ENCODE measurements at places on chromosomes 5 and 9.
A peak's percentile ranks its signal among the peaks of the same experiment; 100 is the strongest.

GRCh38 chr9:130128251-130128650 lies 44.0 kb upstream of the NCS1 start:
- DNase-seq: peak; percentile 79

DNA sequence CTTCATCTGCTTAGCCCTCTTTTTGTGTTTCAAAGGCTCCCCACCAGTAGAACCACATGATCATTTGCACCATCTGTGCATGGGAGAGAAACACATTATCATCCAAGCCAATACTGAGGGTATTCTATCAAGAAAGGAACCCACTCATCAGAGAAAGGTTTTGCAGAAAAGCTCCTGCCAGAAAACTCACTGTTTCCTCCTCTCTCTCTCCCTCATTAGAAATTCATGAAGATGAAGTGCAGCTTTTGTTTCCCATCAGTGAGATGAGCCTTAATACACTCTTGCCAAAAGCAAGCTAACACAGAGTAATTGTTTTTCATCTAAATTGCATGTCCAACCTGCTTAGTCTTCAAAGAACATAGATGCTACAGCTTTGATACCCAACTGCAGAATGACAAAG lies 142.4 kb upstream of the GRAMD2B start:
- no peak for DNase-seq

- DNase-seq: no peak
Measured at GRCh38 chr5:10201223-10201868, 48.3 kb downstream of the ATPSCKMT start.

DNA sequence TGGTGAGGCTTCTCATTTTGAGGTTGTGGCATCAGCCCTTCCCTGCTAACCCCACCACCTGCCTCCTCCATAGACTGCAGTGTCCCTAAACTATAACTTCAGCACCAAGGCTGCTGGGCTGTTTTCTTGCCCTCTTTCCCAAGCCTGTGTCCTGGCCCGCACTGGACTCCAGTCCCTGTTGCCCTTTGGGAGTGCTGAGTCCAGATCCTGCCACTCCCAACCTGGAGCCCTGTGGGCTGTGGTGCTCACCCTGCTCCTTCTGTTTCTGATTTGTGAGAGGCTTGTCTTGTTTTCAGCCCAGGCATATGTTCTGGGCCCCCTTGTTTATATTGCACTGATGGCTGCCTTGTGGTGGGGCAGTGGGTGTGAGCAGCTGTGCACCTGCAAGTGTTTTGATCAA lies 39.7 kb upstream of the RNU6ATAC start:
- DNase-seq: no peak

DNA sequence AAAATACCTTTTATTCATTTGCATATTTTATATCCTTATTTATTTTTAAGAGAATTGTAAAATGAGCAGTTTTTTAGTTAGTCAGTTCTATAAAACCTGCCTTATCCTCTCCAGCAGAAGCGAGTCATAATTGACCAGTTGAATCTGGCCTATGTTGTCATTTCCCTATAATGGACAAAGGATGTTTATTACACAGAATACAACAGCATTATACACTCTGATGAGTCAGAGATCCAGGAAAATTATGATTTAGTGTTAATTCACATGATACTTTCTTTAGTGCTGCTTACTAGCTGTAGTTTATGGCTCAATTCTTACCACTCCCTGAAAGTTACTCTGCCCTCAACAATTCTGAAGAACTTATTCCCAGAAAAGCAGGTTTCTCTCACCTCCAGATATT lies 26.8 kb upstream of the LURAP1L start:
- no peak for DNase-seq

GRCh38 chr9:567128-567746 lies 274.3 kb upstream of the DMRT1 start:
- no peak for DNase-seq

- no peak for DNase-seq
Measured at GRCh38 chr5:129768735-129769134, 20.8 kb downstream of the MINAR2 start.

GRCh38 chr9:110650261-110650660 lies 18.3 kb upstream of the MUSK start:
- DNase-seq: no peak

GRCh38 chr9:93945400-93946337 lies 9.5 kb downstream of the BARX1 start:
- DNase-seq: no peak

- DNase-seq: no peak
Measured at GRCh38 chr9:100999906-101000544, 28.5 kb upstream of the PLPPR1 start.

DNA sequence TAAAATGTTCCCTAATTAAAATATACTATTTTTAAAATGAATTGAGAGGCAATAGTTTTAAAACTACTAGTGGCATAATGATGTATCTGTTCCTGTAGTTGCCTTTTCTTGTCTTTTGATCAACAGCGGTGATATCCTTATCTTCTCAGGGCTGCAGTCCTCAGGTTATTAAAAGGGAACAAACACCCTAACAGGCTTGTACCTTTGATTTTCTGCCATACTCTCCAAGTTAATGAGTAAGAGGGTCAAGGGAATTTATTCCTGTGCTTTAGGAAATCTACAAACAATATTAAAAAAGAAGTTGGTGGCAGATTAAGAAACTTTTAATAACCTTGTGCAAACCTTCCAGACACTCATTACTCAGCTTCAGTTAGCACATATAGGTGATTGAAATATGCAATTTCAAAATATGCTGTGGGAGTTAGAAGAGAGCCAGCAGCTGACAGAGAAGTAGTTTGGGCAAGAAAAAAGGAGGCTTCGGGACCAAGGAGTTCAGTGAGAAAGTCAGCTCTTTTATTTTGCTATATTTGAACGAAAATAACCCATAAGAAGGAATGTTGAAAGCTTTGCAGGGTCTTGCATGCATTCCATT lies 81.0 kb upstream of the TLE4 start:
- no peak for DNase-seq

DNA sequence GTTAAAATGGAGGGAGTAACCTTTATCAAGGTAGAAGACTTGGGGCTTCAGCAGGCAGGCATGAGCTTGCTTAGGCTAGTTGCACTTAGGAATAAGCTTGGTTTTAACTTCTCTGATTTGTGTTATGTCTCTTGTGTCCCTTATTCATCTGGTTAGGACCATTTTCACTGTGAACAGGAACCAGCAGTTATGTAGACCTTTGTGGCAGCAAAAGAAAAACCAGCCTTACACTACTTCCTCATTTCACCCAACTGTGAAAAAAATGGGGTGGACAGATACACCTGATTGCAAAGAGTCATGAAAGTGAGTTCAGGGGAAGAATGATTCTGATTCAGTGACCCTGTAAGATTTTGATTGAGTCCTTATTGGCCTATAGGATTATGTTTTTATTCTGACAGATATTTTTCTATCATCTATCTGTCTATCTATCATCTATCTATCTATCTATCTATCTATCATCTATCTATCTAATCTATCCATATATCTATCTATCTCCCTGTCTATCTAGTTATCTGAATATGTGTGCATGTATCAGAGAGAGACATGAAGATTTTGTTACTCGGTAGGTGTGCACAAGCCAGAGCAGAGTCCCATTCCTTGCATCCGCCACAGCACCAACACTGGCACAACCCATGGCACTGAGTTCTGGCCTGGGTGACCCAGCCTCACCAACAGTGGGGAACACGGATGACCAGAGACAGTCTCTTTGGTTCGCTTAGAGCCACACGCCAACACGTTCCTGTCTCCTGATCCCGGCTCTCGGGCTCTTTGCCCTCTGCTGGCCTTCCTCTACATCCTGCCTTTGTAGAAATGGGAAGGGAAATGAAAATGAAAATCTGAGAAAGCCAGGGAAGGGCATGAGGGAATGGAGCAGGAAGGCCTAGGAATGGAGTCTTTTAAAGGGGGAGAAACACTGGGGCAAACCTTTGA lies 1.3 kb upstream of the ZNF366 start:
- peak; percentile 7 for DNase-seq

DNA sequence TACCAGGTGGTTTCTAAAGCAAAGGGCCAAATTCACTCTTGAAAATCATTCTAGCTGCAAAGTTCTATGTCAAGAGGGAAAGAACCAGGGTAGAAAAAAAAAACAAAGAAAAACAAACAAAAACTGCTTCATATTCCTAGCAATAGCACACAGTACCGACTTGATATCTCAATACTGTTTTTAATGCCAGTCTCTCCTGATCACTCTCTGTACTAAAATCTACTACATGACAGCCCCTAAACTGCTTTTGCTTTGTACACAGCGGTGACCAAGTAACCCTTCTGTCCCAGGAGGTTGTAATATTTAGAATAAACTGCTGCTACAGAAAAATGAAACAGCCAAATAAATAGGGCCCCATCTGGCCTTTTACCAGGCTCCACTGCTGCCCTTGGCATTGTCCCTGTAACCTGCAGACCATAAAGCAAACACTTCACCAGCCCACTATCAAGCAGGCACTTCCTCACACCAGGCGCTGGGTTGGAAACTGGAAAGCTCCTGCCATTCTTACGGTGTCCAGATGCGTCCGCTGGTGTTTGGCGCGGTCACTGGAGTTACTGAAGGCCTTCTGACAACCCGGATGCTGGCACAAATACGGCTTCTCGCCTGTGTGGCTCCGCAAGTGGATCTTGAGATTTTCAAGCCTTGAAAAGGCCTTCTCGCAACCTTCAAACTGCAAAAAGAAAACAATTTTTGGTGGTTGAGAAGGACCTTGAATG lies 363.2 kb downstream of the GLIS3 start:
- no peak for DNase-seq

DNA sequence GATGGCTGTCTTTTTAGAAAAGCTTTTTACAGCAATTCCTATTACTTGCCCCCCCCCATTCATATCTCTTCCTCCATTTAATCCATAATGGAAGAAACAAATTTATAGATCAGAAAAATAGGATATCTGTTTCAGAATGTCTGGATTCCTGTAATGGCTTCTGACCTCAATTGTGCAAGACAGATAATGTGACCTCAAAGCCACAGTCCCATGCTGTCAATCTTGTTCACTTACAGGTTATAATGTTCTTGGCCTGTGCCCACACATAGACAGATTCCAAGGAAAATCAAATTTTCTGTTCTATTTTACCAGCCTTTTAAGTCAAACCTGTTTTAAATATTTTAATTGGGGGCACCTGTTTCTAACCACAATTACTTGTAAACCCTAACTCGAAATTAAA lies 143.4 kb downstream of the ENTREP1 start:
- DNase-seq: no peak

GRCh38 chr9:104992659-104993058 lies 64.7 kb upstream of the ABCA1 start:
- DNase-seq: no peak

DNA sequence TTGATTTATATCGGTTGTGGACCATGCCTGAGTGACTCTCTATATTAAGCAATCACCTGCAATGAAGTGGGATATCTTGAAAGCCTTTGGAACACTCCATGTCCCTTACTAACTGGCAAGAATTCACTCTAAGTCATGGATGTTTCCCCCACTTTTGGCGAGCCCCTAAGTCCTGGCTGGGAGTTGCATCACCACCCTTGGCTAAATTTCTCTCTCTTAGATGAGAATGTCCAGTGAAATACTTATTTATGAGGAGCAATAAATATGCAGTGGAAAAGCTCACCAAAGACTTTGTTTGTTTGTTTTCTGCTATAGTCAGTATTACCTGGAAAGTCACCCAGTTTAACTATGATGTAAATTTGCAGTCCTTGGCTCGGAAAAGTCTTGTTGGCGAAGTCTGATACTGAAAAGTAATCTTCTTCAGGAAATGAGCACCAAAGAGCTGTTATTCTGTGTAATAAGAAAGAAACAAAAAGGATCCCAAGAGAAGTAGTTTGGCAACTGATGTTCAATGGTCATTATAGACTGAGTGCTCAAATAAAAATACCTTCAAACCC lies 333.8 kb downstream of the DMRT2 start:
- DNase-seq: no peak

- DNase-seq: no peak
Measured at GRCh38 chr5:111532886-111533582, 20.7 kb upstream of the STARD4 start.

DNA sequence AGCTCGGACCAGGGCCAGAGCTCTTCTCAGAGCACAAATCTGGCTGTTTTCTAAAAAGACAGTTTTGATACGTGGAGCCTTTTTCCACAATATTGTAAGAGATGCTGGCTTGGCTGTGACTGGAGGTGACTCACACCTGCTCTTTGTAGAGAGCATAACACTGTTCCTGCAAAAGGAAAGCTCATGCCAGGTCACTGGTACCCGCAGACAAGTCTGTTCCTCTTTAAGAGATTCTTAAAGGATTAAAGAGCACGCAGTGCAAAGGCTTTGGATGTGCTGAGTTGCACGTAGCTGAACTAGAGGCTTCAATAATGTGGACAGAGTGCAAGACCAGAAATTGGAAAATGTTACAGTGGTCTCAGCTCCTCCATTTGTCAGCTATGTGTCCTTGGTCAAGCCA lies 19.0 kb downstream of the ACTL7B start:
- no peak for DNase-seq

DNA sequence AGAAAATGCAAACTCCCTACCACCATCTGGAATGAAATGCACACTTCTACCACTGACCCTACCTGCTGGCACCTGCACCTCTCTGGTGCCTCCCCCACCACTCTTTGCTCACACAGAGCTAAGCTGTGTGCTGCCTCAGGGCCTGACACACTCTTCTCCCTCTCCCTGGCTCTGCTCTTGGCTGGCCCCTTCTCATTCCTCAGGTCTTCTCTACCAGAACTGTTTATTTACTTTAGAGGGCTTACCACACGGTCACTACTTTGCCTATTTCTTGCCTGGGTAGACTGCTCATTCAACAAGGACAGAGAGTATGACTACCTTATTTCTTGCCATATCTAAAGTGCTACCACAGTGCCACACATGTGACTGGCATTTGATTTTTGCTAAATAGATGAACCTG lies 3.3 kb downstream of the REEP5 start:
- no peak for DNase-seq

DNA sequence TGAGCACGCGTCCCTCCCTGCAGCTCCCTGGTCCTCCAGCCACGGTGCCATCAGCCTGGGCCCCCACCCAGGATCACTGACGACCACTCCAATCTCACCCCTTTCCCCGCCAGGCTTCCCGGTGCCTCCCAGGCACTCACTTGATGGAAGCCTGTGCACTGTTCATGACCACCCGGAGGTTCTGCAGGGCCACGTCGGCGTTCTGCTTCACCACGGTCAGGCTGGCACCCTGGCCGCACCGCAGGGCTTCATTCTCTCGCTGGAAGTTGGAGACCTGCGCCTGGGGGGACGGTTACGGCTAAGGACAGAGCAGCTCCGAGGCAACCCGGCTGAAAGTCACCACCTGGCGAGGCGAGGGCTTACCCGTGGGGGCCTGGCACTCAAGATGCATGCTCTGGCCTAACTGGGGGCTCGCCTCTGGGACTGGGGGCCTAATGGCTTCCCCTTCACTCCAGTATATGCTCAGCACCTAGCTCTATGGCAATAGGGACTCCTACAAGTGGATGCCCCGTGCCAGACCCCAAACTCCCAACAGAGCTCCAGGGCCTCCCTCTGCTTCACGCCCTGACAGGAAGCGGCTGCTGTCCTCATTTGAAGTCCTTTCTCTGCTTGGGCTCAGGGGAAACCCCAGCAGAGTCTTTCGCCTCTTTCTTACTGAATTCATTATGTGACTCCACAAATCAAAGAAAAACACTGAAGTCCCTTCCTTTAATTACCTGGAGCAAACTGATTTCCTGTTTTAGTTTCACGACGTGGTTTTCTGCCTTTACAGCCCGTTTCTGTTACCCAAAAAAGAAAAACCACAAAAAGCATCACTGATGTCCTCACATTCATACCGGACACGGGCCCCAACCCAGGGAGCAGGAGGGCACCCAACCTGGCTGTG lies 4.2 kb upstream of the SNAPC4 start:
- DNase-seq: peak; percentile 17
